NCI-H2081 (cell line): ENCODE measurements at places on chromosomes 1 and 21.

DNA sequence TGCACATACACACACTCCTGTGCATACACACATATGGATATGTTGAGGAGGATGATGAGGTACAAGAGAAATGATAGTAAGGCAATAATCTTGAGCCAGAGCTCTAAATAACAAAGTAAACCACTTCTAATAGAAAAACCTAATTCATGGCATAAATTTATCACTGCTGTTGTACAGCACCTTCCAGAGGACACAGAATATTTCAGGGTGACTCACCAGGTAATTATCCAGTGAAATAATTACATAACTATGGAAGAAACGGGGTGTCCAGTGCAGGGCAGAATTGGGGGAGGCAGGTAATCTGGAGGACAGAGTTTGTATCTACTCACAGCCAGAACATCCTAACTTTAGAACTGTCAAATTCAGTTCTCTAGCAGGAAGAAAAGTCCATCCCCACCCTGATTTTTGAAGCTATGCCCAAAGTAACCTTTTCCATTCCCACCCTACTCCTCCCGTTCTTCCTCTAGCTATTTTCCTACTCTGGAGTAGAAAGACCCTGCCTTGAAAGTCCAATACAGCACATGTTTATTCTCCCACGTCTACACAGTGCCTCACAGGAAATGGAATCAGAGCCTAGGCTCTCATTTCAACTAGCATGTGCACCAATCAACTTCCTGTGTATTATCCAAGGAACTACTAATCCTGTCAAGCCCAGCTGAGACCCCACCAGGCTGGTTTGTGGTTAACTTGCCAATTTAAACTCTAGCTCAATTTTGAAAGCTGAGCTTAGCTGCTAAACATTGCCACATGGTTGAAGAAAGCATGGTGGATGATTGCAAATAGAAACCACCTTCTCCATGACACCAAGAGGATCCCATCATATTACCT, 96.6 kb downstream of the PTPN14 start:
- DNase-seq: no peak

DNA sequence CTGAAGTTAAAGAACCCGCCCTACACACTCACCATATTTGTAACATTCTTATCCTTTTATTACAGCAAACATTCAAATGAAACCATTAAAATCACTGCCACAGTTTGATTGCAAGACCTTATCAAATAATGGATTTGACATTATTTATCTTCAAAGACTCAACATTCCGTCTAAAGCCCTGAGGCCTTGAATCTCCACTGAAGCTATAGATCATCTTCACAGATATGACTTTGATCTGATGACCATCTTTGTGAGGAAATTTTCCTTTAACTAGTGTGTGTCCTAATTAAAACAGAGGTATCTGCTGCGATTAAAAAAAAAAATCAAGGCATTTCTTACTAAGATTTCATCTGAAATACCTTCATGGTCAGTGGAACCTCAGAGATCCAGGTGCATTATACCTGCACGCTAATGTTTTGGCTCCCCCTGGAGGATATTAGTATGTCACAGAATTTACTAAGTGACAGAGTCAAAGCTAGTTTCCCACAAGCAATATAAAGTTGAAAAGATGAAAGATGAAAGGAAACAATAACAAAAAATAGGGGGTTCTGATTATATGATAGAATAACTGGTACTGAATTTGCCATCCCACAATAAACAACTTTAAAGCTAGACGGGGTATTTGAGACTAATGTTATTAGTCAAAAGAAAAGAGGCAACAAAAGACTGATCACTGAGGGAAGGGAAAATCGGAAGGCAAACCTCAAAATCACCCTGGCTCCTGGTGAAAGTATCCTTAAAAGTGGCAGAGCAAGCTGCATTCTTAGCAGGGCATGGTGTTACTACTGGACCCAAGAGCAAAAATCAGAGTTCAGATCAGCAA, 923.4 kb downstream of the NCAM2 start:
- peak; percentile 36 for DNase-seq

- no peak for DNase-seq
Measured at GRCh38 chr1:224747578-224747977, 131.5 kb downstream of the CNIH3 start.

- DNase-seq: no peak
Measured at GRCh38 chr1:4430406-4431365, 223.7 kb upstream of the AJAP1 start.

DNA sequence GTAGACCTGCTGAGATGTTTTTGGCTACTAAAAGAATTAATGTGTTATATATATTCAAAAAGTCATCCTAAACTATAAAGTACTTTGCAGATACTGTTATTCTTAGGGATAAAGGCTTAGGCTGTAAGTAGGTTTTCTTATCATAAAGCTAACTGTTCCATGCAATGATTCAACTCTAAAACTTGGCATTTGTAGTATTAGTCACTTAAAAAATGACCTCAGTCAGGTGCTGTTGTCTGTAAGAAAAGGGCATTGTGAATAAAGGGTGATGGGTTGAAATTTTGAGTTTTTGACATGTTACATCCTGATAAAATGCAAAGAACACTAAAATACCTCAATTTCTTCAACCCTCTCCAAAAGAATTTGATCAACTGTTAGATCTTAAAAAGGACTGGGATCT, 32.9 kb downstream of the ADCY10 start:
- no peak for DNase-seq

DNA sequence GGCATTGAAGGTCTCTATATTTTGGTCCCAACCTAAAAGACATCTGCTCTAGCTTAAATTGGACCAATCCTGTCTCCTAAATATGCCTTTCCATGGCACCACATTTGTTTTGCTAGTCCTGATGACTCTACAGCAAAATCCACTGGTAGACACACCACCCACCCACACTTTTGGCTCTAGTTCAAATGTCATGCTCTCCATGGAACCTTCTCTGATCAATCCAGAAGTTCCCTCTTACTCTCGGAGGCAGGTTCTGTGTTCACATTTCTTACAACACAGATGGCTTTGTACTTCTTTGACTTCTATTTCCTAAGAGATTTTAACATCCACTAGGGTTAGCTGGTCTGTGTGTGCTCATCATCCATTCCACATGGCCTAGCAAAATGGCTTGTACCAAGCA, 151.3 kb downstream of the APP start:
- DNase-seq: no peak

- no peak for DNase-seq
Measured at GRCh38 chr1:43596579-43596978, 53.4 kb upstream of the KDM4A start.

- DNase-seq: no peak
Measured at GRCh38 chr1:200039849-200040474, 12.5 kb downstream of the NR5A2 start.

GRCh38 chr1:39344394-39345154, 140.1 kb downstream of the MACF1 start:
- no peak for DNase-seq

DNA sequence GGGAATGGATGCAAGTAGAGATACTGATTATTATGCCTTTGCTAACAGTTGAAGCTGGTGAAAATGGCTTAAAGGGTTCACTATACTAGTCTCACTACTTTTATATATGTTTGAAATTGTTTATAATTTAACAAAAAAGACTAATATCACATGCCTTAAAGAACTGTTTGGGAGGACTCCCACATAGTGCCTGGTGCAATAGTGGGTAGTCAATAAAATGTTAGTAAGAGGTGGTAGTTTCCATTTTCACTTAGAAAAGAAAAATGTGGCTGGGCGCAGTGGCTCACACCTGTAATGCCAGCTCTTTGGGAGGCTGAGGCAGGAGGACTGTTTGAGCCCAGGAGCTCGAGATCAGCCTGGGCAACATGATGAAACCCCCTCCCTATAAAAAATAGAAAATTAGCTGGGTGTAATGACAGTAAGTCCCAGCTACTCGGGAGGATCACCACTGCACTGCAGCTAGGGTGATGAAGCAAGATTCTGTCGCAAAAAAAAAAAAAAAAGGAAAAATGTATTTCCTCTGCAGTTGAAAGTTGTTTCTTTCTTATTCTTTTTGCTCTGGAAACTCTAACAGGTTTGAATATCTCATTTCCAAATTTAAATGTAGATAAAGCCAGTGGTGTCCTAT, 24.5 kb downstream of the C21orf91 start:
- no peak for DNase-seq

- DNase-seq: no peak
Measured at GRCh38 chr21:33840771-33841170, 74.8 kb downstream of the ATP5PO start.

- no peak for DNase-seq
Measured at GRCh38 chr21:35404247-35404646, 355.1 kb upstream of the RUNX1 start.

GRCh38 chr21:37060296-37060695, 12.6 kb downstream of the PIGP start:
- DNase-seq: peak; percentile 98
